ENCODE measurements at places on chromosomes 6 and 20.

- DNase-seq, result no peak
Observed at GRCh38 chr6:25462235-25462897, 183.2 kb downstream of the CARMIL1 start.

- DNase-seq, result peak; percentile 79
Observed at GRCh38 chr6:135498185-135498841, 773 bp upstream of the AHI1 start.

DNA sequence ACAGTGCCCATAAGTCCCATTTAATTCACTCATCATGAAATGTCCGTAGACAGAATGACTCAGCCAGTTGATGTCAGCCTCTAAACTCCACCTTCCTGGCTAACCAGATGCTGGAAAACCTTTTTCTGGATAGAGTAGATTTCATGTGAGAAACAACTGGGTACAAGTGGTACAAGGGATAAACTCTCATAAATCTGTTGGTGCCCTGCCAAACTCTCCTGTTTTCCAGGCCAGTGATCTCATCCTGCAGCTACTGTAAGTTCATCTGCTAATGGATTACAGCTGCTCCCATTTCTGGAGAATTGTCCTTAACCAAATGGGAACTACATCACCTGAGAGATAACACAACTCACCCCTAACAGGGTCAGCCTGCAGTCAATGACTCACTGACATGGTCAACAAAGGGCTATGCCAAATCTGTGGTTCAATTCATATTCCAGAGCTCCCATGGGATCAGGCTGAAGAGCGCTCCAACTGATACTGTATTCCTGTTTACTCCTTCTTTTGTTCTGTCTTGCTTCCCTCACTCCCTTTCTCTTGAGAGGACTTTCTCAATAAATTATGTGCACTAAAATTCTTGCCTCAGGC, 210.1 kb upstream of the HDDC2 start:
- no peak for DNase-seq

- DNase-seq, result no peak
Observed at GRCh38 chr6:33699131-33699530, 12.4 kb downstream of the UQCC2 start.

DNA sequence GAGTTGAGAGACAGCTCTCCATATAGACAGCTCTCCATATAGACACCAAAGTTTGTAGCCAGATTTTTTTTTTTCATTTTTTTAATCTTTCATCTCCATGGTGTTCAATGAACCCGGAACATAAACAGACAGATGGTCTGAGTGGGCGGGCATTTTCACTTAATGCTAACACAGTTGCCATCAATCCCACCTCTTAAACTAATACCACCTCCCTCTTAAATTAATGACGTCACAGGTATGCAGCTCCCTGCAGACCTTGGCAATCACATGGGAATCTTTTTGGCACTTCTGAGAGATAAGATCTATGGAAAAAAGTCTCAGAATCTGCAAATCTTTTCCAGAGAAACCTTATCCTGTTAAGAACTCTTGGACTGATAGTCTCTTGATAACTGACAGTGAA, 43.2 kb downstream of the PFDN4 start:
- DNase-seq, result no peak

GRCh38 chr20:48898210-48898609, 23.3 kb upstream of the ARFGEF2 start:
- no peak for DNase-seq

DNA sequence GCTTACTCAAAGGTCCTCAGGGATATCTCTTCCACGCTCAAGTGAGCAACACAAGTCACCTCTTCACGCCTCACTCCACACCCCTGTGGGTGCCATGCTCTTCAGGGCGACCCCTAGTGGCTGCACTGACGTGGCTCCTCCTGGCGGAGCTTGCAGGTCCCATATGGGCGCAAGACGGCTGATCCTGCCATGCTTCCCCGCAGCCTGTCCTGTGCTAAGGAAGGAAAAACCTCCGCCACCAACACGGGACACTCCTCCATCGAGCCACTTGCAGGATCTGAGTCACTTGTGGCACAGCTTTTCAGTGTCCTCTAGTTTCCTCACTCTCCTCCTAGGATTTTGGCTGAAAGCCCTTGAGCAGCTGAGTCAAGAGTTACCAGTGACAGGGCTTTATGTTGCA, 90.7 kb downstream of the KHDC1L start:
- DNase-seq, result no peak

DNA sequence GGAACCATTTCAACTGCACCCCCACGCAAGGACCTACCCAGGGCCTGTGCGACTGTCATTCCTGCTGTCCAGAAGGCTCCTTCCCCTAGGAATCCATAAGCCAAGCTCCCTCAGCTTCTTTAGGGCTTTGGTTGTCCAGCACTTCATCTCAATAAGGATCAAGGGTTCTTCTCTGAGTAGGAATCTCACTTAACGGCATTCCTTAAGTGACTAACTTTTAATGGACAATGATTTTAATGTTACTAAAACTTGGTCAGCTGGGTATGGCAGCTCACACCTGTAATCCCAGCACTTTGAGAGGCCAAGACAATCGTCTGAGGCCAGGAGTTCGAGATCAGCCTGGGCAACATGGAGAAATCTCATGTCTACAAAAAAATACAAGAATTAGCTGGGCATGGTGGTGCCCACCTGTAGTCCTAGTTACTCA, 13.4 kb downstream of the UBE2V1 start:
- no peak for DNase-seq

- DNase-seq, result no peak
Observed at GRCh38 chr6:72683797-72684196, 61.9 kb downstream of the KCNQ5 start.

DNA sequence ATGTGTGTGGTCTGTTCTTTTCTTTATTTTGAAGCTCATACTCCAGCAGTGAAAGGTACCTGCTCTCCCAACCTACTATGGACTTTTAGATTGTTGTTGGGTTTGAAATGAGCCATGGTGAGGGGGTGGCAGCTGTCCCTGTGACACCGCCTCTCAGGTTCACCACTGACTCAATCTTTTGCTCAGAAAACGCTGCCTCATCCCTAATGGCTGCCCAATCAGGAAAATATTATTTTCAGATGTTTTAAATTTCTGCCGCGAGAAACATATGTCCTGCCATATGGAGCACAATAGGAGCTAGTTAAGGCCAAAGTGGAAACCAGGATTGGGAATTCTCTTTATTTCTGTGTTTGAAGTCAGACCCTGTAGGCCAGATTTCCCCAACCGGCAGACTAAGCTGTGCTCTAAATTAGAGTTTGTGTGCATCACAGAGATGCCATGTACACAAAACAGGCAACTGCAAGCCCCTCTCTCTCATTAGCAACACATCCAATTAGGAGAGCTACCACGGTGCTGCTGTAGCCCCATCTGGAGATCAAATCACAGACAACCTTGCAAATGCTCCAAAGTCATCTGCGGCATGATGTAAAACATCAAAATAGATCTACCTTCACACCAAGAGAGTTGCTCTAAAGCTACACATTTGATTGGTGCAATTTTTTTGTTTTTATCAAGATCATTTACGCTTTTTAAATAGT, 144.1 kb upstream of the BACH2 start:
- DNase-seq, result no peak

GRCh38 chr6:26568601-26569432, 27.9 kb upstream of the ABT1 start:
- DNase-seq, result peak; percentile 91

DNA sequence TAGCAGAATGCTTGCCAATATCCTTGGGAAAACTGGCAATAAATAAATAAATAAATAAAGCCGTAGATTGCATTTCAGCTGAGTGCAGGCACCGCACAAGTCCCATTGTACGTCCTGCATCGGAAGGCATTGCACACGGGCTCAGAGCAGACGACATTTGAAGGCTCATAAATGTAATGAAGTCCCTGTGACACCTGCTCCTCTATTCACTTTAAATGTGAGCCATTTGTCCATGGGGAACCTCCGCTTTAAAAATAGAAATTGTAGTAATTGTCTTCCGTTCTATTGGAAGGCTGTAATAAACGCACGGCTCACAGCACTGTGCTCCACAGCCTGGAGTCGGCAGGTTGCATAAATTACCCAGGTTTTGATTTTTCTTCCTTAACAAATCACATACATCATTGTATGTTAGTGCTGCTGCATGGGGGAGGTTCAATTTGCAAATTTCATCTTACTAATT, 32.6 kb downstream of the MYT1 start:
- DNase-seq, result no peak

DNA sequence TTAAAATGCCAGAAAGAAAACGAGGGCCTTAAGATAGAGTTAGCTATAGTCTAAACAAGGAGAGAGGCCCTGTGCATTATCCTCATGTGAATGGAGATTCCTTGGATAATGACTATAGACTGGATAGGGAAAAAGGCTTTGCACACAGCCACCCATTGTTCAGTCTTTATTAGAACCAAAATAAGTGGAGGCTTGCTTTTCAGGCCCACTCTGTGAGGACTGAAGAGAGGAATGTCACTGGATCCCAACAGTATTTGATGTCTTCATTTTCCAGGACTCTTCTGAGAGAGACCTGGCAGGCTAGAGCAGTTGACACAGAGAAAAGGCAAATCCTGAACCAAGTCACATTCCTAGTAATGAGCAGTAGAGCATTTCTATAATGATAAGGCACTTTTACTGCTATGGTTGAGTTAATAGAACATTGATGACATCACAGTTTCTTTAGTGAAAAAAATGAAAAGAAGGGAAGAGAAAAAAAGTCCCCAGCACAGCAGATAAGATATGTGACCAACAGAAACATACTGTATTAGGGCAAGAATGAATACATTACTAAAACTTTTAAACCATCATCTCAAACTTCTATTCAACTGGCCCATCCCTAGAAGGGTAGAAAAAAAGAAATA, 315.1 kb downstream of the EPHA7 start:
- DNase-seq, result no peak

- no peak for DNase-seq
Observed at GRCh38 chr6:45813943-45814342, 201.7 kb downstream of the CLIC5 start.

Measured in midbrain (tissue), 1 donor.